ENCODE measurements at places on chromosomes 1 and 21. TPM values are rescaled to one million over a fixed set of nuclear protein-coding genes. Genes with fewer than 3 reads are reported as not detected.

DNA sequence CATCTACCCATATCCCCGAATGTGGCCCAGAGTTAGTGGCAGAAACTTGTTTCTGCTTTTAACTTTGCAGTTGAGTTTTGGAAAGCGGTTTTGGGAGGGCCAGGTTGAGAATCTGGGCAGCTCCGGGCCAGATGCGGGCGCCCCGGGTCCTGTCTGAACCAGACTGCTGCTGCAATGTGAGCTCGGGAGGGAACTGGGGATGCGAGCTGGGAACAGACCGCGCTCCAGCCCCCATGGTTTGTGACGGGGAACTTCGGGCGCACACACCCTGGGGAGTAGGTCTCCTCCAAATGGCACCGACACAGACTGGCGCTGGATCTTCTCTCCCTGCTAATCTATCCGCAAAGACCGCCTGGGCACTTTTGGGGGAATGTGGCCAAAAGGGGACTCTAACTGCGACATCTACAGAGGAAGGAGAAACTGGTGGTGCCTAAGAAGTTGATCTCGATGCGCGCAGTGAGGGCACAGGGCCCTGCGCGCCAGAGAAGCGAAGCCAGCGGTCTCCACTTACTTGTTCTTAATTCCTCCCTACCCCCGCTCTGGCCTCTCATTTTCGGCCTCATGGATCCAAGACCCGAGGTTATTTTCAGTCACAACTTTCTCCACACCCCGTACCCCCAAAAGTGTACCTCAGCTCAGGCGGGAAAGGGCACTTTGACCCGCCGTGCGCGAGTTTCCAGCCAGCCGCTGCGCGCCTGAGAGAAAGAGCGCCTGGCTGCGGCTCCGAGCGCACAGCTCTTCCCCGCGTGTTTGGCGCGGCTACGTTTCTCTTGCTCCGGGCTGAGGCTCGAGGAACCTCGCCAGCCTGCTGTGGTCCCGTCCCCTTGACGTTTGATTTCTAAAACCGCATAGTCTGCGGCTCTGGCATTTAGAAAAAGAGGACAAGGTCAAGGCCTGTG lies 411.0 kb upstream of the ESRRG start:
- no peak for DNase-seq

DNA sequence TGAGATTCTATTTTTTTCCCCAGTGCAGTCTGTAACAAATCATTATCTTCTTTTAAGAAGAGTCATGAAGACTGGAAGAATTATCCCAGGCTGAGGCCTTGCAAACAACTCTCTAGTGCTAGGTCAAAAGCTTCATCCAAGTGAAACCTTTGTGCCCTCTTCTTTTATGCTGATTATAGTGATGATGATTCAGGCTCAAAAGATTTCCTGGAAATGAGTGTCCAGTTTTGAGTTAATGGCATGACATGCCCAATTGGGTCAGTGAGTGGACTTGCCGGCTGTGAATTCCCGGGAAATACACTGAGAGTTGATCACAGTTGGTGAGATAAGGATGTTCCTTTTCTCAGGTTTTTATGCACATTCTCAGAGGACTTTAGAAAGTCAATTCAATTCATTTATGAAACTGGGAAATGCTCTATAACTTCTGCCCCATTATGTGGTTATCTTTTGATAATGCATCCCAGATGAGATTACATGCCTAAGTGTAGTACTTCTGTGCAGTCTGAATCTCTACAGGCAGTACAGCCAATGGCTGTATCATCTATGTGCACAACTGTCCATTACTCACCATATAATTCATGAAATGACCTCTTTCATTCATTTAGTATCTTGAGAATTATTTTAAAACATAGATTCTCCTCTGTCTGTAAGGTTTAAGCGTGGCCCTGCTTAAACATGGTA lies 66.2 kb downstream of the S1PR1 start:
- DNase-seq, result no peak

GRCh38 chr1:176773038-176773437 lies 310.1 kb downstream of the PAPPA2 start:
- no peak for DNase-seq

DNA sequence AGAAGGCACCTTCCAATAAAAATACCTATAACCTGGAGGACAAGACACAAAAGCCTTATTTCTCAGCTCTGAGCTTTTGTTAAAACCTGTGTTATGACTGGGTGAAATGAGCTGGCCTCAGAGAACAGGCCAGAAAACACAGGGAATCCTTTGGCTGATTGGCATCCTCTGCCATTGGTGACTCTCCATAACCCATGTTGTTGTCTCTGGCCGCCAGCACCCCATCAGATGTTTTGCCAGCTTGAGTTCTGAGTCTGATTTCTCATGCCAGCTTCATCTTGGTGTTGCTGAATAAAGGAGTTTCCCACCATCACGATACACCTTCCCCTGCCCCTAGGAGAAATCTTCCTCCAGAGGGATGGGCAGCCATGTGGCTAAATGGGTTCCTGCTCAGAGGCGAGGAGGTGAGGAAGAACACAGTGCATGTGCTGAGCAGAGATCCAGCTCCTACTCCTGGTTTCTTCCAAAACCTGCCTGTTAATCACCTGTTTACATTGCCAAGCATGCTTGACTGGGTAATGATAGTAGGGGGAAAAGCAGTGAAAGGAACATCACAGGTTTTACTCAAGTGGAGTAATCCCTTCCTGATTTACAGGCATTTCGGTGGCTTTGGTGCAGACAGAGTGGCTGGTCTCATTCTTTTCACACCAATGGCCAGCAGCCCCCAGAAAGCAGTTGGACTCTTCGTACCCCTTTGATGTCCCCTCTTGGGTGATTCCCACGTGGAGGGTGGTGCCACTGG lies 109.8 kb downstream of the ROR1 start:
- DNase-seq, result no peak

PLK3 gene
- polyA plus RNA-seq, result 5.9 TPM

NPPA gene
- 0.85 TPM for polyA plus RNA-seq
